ENCODE measurements at places on chromosomes 6 and 20.

- no peak for DNase-seq
These were observed 13.5 kb upstream of the PNRC1 start for GRCh38 chr6:89066940-89067646.

DNA sequence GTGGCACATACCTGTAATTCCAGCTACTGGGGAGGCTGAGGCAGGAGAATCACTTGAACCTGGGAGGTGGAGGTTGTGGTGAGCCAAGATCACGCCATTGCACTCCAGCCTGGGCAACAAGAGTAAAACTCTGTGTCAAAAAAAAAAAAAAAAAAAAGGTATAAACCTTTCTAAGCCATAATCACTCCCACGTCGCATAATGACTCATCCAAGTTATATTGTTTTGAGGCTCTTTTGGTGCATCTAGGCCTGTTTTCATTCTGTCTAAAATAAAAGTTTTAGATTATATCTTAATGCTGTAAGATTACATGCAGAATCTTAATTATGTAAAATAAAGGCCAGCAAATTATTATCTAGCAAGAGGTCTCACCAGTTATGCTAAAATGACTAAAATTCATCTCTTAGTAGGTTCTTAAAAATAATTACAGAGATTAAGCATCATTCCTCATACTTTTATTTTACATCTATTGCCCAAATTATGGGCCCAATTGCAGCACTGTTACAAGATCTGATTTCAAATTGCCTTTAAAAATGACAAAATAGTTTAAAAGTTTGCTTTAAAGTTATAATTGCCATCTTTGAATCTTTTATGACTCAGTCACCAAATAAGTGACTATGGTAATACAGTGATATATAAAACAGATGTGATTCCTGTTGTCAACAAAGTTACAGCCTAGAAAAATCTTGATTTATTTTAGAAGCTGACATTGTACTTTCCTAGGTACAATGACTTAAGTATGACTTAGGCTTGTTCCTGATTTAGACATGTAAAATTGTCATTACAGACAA, 10.4 kb upstream of the SUMO4 start:
- DNase-seq = no peak

GRCh38 chr20:14800707-14801425, 463.5 kb upstream of the FLRT3 start:
- DNase-seq = no peak

DNA sequence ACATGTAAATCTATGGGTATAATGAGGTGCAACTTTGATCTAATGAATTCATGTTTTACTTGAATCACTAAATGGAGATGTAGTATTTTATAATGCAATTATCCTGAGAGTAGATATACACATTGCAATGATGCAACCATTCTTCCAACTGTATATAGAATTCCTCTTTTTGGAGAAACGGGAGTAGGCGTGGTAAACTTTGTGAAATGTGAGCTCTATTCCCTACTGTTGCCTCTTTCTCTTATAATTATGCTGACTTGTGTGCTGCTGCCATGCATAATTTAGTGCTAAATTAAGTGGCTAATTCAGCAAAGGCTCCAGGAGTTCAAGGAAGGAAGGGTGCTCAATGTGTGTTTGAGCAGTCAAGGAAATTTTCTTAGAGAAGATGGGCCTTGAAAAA, 116.6 kb upstream of the SLC35B3 start:
- DNase-seq = no peak

DNA sequence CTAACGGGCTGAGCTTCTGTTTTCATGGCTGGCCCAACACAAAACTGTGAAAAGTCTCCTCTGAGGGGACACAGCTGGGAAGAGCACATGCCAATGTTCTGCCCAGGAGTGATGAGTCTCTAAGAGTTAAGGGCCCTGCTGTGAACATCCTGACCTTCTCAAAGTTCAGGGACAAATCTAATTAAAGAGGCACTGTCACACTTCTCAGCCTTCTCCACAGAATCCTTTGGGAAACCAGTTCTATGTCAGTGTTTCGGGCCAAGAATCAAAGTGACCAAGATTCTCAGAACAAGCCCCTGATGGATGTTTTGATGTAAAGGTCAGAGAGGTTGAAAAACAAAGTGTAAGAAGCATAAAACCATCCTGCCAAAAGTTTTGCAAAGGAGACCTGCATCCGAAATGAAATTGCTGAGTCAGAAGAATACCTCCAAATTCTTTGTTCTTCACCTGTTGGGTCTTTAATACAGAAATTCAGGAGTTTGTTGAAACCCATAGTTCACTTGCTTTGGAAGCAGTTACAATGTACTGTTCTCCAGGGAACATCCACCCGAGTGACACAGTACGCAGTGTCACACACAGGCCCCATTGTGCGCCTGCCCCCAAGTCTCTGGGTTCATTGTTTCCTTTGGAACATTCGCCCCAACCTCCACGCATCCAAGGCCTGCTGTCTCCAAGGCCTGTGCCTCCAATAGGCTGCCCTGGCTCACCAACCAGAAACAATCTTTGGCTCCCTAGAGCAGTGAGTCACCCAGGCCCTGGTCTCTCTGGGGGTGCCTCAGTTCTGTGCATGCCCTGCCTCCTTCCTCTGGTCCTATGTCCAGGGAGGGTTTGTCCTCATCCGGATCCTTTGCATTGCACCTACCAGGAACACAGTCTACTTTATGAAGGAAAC, 65.5 kb upstream of the QKI start:
- DNase-seq = peak; percentile 83

- DNase-seq = no peak
These were observed 72.2 kb downstream of the CNBD2 start for GRCh38 chr20:36040571-36040970.

DNA sequence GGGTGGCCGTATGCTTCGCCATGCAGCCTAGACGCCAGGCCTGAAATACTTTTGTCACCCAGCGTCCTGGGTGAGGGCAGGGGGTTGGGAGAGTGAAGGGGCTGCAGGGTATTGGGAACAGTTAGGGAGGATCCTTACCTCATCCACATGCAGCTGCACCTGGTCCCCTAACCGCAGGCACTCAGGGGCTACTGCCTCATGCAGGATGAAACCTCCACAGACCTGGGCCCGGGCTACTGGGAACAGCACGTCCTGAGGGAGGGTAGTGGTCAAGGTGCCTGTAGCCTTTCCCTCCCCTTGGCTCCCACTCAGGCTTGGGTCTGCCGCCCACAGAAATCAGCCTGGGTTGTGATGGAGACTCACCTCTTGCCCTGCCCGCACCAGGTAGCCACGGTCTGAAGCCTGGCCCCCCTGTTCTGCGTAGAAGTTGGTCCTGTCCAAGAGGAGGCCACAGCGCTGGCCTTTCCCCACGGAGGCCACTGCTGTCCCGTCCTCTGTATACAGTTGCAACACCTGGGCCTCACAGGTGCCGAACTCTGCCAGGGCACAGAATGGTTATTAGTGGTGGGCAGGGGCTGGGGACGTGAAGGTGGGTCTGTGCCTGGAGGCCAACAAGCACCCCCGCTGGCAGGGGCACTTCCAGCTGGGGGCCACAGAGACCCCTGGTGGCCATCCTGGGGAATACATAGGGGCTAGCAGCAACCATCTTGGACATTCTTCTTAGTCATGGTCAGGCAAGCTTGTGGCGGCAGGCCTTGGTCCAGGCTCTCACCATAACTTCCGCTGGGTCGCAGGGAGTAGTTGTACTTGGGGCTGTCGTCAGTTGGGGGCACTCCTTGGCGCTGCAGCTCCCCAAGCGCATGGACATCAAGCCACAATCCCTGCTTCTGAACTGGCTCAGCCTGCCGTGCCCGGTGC, 8.6 kb downstream of the AARS2 start:
- DNase-seq = no peak

DNA sequence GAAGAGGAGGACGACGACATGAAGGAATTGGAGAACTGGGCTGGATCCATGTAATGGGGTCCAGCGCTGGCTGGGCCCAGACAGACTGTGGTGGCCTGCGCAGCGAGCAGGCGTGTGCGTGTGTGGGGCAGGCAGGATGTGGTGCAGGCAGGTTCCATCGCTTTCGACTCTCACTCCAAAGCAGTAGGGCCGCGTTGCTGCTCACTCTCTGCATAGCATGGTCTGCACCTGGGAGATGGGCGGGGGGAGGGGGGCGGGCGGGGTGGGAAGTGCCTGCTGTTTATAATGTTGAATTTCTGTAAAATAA, 42.3 kb downstream of the CHMP4B start:
- DNase-seq = no peak

DNA sequence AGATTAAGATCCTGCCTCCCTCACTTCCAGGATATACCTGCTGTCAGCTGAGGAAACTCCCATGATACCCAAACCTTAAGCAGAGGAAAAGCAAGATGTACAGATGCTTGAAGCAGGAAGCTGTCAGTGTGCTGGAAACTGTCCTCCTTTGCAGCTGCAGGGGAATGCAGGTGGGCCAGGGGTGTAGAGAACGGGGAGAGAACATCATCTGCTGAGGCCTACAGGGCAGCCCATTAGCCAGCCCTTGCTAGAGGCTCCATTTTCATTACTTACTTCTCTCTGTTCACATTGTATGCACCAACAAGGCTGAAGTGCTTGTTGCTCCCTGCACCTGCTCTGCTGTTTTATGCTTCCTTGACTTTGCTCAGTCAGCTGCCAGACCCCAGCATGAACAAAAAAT, 119.1 kb downstream of the PRND start:
- no peak for DNase-seq

DNA sequence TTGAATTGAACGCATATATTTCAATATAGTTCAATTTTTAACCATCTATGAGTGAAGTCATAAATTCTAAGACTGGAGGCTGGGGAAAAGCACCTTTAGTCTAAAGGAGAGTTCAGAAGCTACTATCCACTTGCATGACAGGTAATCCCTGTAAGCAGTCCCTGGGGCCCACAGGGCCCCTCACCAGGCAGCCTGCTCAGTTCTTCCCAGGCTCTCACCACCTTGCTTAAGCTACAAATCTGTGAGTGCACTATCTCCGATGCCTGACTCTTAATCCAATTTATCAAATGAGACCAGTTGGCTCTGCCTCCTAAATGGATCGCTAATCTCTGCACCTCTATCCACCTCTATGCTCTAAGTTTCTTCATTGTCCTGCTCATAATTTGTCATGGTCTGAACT, 413.8 kb downstream of the PTPRT start:
- DNase-seq = no peak

DNA sequence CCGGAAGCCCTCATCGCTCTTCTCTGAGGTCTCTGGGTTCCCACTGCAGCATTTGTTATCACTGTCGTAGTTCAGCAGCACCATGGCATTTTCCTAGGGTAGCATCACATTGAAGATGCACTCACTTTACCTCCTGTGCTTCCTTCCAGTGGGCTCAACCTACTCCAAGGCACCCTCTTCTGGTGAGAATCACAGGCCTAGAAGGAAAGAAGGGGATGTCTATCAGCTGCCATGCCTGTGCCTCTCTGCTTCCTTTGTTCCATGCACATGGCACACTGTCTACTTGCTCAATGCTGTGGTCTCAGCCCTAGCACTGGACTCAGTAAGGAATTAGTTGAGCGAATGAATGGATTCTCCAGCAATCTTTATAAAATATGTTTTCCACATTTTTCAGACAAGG, 22.6 kb downstream of the CST4 start:
- DNase-seq = no peak
